Right ventricle myocardium superior (tissue), 1 donor: ENCODE measurements at places on chromosomes 5 and 9.

- no peak for DNase-seq
Observed at GRCh38 chr9:98523231-98523901, 185.4 kb downstream of the GABBR2 start.

DNA sequence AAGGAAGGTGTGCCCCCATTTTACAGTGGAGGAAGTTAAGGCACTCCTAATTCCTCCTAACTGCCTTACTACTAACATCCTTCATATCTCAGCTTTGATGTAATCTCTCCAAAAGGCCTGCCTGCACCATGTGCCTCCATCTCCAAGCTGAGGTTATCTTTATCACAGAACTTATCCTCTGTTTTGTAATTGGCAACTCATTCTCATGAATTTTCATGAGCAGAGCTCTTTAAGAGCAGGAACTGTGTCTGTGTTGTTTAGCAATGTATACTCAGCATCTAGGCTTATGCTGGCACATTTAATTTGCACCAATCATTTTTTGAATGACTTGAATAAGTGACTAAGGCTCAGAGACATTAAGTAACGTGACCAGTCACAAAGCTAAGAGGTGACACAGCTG, 147.9 kb upstream of the VLDLR start:
- no peak for DNase-seq

DNA sequence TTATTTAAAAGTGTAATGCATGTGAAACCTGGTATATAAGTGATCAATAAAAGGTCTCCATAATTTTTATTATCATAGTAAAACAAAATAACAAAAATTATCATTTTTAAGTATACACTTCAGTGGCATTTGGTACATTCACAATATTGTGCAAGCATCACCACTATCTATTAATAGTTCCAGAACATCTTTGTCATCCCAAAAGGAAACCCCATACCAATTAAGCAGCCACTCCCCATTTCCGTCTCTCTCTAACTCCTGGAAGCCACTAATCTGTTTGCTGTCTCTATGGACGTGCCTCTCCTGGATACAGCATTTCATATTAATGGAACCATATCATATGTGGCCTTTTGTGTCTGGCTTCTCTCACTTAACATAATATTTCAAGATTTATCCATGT, 7.6 kb downstream of the OLFML2A start:
- DNase-seq: no peak

DNA sequence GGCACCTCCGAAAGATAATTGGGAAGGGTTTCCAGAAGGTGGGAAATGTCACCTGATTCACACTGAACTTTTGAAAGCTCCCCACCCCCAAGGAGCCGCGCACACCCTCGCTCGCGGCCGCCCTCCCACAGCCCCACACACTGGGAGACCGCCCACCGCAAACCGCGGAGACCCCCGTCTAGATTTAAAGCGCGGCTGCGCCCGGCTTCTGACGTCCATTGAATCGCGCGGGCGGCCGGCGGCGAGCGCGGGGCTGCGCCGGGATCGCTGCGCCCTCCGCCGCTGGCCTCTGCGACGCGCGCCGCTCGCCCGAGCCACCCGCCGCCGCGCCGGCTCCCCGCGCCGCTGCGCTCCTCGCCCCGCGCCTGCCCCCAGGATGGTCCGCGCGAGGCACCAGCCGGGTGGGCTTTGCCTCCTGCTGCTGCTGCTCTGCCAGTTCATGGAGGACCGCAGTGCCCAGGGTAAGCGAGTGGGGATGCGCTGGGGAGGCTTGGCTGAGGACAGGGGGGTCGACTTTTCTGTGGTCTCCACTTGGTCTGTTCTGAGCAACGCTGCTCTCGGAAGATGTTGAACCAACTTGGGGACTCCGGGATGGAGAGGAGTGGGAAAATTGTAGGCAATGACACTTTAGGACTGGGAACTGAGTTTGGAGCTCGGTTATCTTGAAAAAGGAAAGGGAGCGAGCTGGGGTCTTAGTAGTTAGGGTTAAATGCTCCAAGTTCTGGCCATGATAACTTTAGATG, at the start of gene FST:
Gene FST (plus strand): TSS at position 214 of the 743 bp plus-strand sequence. CDS start 163 bp downstream, at position 377.
- peak; percentile 53 for DNase-seq

- DNase-seq: no peak
Observed at GRCh38 chr5:97087138-97087537, 55.3 kb downstream of the LIX1 start.

- no peak for DNase-seq
Observed at GRCh38 chr5:145324101-145324500, 511.0 kb downstream of the PRELID2 start.
